Activated CD4-positive, alpha-beta T cell treated with anti-CD3 and anti-CD28 coated beads for 36 hours (primary cell): ENCODE measurements at places on chromosomes 16 and 17. TPM values are rescaled to one million over a fixed set of nuclear protein-coding genes. Genes with fewer than 3 reads are reported as not detected.
A peak's percentile ranks its signal among the peaks of the same experiment; 100 is the strongest.

DNA sequence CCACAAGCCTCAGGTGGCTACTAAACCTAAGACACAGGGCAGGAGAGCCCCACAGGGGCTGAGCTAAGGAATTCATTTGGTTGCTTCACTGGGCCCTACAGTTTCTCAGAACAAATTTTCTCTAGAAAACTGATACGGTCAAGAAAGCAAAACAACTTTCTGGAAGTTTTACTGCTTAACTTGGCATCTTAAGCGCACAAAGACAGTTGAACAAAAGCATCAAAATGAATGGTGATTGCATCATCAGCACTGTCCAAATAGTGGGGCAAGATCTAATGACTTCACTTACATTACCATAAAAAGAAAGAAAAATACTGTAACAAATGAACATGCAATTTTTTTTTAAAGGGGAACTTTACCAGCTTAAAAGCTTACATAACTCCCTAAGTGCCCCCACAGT lies 47.6 kb downstream of the XPO6 start:
- peak overlapping the region; percentile 71 for H3K27ac ChIP-seq
- H3K4me3 ChIP-seq, result no peak overlapping the region
- DNase-seq, result no peak
- H3K4me1 ChIP-seq, result peaks cover 85% of the 10 kb centered on the region
- H3K27me3 ChIP-seq, result no peaks in the 10 kb centered on the region
- H3K36me3 ChIP-seq, result peaks cover 65% of the 10 kb centered on the region

DNA sequence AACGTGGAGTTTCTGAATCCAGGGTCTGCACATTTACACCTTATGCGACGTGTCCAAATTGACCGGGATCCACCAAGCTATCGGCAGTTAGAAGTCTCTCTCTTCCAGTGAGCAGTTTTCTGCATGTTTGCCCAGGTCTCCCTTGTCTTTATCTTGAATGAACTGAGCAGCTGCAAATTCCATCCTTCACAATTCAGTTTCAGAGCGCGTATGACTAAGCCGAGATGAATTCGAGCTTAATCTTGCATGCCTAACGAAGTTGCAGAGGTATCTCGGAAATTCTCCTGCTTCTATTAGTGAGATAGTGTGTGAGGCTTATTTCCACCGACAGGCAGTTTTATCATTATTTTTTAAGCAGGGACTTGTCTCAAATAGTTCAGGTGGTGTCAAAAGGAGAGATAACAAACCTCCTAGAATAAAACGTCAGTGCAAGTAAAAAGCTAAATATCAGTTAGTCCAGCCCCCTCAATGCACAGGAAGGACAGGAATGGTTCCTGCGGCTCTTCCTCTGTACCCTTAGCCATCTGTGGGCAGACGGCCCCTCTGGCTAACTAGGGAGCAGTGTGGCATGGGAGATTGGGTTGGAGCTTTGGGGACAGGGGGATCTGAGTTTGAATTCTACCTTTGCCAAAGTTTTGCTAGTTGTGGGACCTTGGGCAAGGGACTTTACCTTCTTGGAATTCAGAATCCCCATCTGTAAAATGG lies 93.0 kb upstream of the GPR139 start:
- H3K27ac ChIP-seq, result no peak overlapping the region
- no peak for DNase-seq
- H3K36me3 ChIP-seq, result no peaks in the 10 kb centered on the region
- no peaks in the 10 kb centered on the region for H3K4me1 ChIP-seq
- H3K27me3 ChIP-seq, result peaks cover 3% of the 10 kb centered on the region
- no peak overlapping the region for H3K4me3 ChIP-seq

GRCh38 chr17:6603744-6604325 lies 36.7 kb downstream of the KIAA0753 start:
- no peak overlapping the region for H3K4me3 ChIP-seq
- H3K36me3 ChIP-seq, result peaks cover 46% of the 10 kb centered on the region
- H3K27me3 ChIP-seq, result no peaks in the 10 kb centered on the region
- no peak for DNase-seq

DNA sequence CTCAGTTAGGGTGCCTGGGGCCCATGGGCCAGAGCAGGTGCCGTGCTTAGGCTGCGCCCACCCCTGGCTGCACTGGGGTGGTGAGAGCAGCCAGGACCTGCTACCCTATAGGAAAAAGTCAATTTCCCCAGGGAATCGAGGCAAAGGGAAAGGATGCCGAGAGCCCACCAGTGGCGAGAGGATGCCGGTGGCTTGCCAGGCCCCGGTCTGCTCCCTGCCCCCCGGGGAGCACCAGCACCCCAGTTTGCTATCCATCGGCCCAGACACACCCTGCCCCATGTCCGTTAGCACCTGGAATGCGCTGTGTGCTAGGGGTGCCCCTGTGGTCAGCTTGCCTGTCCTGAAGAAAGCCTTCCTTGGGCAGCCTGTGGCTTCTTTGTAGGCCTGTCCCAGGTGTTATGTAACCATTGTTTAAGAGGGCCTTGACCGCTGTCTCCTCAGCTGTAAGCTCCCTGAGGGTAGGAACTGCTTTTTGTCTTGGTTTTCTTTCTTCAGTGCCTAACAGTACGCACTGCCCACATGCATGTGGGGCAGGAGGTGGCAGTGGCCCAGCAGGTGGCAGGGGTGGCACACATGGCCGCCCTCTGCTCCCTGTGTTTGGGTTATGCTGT lies 40.8 kb downstream of the NT5M start:
- no peaks in the 10 kb centered on the region for H3K36me3 ChIP-seq
- DNase-seq, result no peak
- H3K4me1 ChIP-seq, result no peaks in the 10 kb centered on the region
- no peaks in the 10 kb centered on the region for H3K27me3 ChIP-seq
- H3K4me3 ChIP-seq, result no peak overlapping the region
- H3K27ac ChIP-seq, result no peak overlapping the region

DNA sequence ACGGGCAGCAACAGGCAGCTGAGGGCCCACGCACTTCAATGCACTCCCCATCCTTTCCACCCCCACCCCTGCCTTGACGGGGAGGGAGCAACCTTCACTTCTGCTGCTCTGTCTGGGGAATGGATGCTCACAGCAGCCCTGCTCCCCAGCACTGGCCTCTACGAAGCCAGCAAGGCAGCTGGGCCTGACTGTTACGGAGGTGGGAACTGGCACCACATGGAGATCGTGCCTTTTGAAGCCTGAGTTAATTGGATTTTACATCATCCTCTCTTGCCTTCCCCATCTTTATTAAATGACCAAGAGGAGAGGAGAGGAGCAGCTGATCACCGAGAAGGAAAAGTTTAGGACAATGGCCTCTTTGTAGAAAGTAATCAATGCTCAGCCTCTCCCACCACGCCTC lies 187.0 kb upstream of the RPL38 start:
- H3K27me3 ChIP-seq, result no peaks in the 10 kb centered on the region
- no peak overlapping the region for H3K27ac ChIP-seq
- no peaks in the 10 kb centered on the region for H3K36me3 ChIP-seq
- DNase-seq, result no peak

CHRNE gene
- total RNA-seq, result 0.59 TPM

DNA sequence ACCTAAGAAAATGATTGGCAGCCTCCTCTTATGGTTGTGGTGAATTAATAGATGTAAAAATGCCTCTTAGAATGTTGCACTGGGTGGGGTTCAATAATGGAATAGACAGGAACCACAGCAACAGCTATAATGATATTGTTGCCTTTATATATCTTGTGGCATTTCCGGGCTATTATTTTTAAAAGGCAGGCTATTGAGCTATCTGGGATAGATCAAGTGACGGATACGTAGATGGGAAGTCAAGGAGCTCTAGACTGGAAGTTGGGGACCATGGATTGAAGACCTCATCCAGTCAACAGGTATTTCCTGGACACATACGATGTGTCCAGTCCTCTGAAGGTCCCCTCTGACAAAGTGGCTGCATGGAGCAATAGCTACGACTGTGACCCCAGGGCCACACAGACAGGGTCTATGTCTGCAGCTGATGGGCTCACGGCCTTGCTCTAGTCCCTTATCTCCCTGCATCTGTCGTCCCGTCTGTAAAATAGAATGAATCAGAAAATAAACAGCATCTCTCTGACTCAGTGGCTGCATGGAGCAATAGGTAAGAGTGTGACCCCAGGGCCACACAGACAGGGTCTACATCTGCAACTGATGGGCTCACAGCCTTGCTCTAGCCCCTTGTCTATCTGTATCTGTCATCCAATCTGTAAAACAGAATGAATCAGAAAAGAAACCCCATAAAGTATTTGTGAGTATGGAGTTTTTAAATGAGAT lies 117.7 kb upstream of the FOXF1 start:
- no peak overlapping the region for H3K27ac ChIP-seq
- H3K27me3 ChIP-seq, result peaks cover 4% of the 10 kb centered on the region
- no peaks in the 10 kb centered on the region for H3K36me3 ChIP-seq
- DNase-seq, result no peak

DNA sequence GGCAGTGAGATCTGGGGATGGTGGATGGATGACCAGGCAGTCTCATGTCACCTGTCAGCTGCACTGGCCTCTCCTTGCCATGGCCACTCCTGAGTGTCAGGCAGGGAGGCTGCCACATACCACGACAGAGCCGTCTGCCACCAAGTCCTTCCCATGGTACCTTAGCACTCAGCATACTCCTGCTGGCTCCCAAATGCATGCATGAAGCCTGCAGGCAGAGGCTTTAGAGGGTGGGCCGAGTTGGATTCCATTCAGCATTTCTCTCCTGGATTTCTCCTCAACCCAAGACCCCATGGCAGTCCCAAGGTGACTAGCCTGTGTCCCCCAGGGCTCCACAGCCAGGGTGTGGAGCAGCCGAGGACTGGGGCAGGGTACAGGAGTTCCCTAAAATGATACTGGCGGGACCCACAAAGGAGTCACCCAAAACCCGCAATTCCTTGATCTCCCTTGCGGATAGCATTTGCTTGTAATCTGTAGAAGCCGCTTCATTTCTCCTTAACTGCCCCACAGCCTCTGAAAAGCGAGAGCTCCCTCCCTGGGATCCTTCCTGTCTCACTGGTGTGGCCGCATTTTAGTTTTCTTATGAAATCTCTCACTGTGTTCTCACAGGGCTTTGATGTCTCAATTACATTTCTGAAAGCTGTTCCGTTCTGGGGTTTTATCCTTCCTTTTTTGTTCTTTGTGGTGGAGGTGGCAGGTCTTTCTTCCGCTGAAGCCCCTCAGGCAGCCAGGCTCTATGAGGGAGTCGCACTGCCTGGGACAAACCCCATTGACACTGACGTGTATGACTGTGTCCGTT lies 141.4 kb downstream of the SOCS1 start:
- DNase-seq, result peak; percentile 59
- H3K4me1 ChIP-seq, result peaks cover 57% of the 10 kb centered on the region
- no peaks in the 10 kb centered on the region for H3K27me3 ChIP-seq
- peaks cover 21% of the 10 kb centered on the region for H3K36me3 ChIP-seq
- H3K27ac ChIP-seq, result peak overlapping the region; percentile 85

HSD17B2 gene
- total RNA-seq, result not detected

CMTM2 gene
- 0.51 TPM for total RNA-seq

DNA sequence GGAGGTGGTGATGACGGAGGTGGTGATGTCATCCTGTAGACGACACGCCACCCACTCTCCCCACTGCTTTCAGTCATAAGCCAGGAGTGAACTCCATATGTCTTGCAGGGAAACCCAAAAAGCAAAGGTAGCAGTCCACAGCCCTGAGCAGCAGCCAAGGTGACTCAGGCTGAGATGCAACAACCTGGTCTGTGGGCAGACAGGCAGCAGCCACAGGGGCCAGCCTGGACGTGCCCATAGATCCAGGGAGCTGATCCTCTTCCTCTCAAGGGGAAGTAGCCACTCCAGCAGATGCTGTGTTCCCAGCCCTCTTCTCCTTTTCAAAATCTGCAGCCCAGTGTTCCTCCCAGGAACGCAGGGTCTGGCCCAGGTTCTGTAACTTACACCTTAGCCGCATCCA lies 17.3 kb upstream of the CIITA start:
- H3K4me1 ChIP-seq, result peaks cover 8% of the 10 kb centered on the region
- H3K27me3 ChIP-seq, result peaks cover 10% of the 10 kb centered on the region
- no peak for DNase-seq
- no peak overlapping the region for H3K27ac ChIP-seq
- no peak overlapping the region for H3K4me3 ChIP-seq

RABEP2 gene
- 12.9 TPM for total RNA-seq

- no peaks in the 10 kb centered on the region for H3K27me3 ChIP-seq
- H3K36me3 ChIP-seq, result peaks cover 44% of the 10 kb centered on the region
- no peak for DNase-seq
Measured at GRCh38 chr16:69363281-69363717, 11.7 kb upstream of the TMED6 start.

GRCh38 chr17:7930841-7931631 lies 710 bp downstream of the TRAPPC1 start:
- H3K36me3 ChIP-seq, result peaks cover 26% of the 10 kb centered on the region
- peaks cover 42% of the 10 kb centered on the region for H3K4me1 ChIP-seq
- DNase-seq, result peak; percentile 30
- peak overlapping the region; percentile 96 for H3K27ac ChIP-seq
- no peaks in the 10 kb centered on the region for H3K27me3 ChIP-seq
- H3K4me3 ChIP-seq, result peak overlapping the region; percentile 95

NT5M gene
- 5.4 TPM for total RNA-seq

- DNase-seq, result peak; percentile 79
- no peaks in the 10 kb centered on the region for H3K36me3 ChIP-seq
- H3K27me3 ChIP-seq, result no peaks in the 10 kb centered on the region
- H3K4me3 ChIP-seq, result no peak overlapping the region
Measured at GRCh38 chr16:85296859-85297660, 184.8 kb upstream of the CIBAR2 start.

CFAP97D1 gene
- total RNA-seq, result not detected

DNA sequence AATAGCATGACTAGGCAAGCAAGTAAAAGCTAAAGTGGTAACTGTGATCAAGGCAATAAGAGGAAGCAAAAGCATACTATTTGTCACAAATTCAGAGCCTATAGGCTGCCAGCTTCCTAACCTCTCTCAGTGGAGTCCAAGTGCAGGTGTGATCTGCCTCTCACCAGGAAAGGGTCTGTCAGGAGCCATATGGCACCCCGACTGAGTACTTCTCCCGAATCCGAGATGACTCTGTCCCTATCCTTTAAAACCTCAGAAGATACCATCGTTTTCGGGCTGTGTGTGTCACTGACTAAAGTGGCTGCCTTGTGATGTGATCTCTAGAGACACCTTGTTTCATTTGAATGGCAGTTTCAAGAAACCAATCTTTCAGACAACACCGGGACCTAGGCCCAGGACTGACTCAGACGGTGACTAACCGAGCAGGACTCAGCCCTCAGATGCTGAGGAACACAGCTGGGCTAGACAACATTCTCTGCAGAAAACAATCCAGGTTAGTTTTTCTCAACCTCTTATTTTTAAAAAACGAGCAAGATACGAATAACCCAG lies 63.6 kb downstream of the SMG6 start:
- H3K27me3 ChIP-seq, result no peaks in the 10 kb centered on the region
- H3K4me3 ChIP-seq, result no peak overlapping the region
- peaks cover 41% of the 10 kb centered on the region for H3K36me3 ChIP-seq
- H3K4me1 ChIP-seq, result peaks cover 38% of the 10 kb centered on the region

SEC14L1 gene
- 44.2 TPM for total RNA-seq

- H3K27me3 ChIP-seq, result no peaks in the 10 kb centered on the region
- no peak overlapping the region for H3K27ac ChIP-seq
- peaks cover under 1% of the 10 kb centered on the region for H3K36me3 ChIP-seq
- no peak for DNase-seq
Measured at GRCh38 chr17:39352511-39352910, 48.9 kb downstream of the FBXL20 start.

DNA sequence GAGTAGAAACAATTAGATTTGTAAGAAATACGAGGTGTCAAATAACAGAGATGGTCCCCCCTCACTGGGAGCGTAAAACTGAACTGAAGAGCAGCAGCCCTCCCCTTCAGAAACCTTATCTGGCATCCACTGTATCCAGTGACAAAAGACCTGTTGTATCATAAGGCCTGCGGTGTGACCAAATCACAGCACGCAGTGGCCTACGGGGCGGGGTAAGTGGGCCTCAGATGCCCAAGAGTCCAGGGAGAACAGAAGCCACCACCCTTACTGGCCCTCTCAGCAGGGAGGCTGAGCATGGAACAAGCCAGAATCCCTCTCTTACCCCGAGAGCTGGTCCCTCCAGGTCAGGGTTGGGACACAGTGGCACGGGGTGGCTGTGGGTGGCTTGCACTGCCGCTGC lies 5.5 kb downstream of the JMJD6 start:
- H3K36me3 ChIP-seq, result peaks cover 89% of the 10 kb centered on the region
- DNase-seq, result no peak

SPATA22 gene
- 0.44 TPM for total RNA-seq
